ENCODE measurements at places on chromosomes 5 and 9.

- DNase-seq = no peak
These were observed 90.6 kb upstream of the HAND1 start for GRCh38 chr5:154568589-154568988.

DNA sequence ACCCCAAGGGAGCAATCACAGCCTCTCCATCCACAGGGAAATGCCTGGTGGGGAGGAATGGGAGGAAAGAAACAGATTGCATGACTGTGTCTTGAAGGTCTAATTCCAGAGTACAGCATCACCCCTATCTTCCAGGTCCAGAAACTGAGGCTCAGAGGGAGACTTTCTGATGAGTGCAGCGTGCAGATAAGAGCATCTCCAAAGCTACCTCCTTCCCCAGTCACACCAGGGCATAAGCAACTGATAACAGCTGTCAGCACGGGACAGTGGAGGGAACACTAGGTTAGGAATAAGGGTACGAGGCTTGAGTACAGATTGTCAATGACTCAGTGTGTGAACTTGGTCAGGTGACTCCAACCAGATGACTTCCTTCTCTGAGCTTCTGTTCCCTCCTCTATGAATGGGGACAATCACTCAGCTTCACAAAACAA is 126.9 kb downstream of the KCNIP1 start:
- DNase-seq = no peak

DNA sequence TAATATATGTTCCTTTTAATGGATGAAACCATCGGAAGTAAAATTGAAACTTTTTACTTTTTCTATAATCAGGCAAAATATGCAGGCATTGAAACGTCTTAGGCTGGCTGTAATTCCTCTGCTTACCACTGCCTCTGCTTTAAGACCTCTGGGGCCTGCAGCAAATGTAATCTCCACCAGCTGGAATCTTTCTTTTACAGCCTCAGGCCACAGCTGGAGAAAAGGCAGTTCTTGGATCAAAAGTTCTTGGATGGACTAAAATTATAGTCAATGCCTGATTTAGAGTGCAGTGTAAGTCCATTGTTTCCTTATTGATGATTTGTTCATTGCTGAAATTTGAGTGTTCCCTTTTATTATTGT is 396.7 kb downstream of the KCTD16 start:
- DNase-seq = no peak

- peak; percentile 98 for DNase-seq
These were observed at the start of gene ENDOG for GRCh38 chr9:128818099-128818838. Gene ENDOG, plus strand, starts transcription at chr9:128818500. Its CDS starts 185 bp downstream, at chr9:128818685.

GRCh38 chr5:71988808-71989207 is 118.5 kb upstream of the MAP1B start:
- DNase-seq = no peak

DNA sequence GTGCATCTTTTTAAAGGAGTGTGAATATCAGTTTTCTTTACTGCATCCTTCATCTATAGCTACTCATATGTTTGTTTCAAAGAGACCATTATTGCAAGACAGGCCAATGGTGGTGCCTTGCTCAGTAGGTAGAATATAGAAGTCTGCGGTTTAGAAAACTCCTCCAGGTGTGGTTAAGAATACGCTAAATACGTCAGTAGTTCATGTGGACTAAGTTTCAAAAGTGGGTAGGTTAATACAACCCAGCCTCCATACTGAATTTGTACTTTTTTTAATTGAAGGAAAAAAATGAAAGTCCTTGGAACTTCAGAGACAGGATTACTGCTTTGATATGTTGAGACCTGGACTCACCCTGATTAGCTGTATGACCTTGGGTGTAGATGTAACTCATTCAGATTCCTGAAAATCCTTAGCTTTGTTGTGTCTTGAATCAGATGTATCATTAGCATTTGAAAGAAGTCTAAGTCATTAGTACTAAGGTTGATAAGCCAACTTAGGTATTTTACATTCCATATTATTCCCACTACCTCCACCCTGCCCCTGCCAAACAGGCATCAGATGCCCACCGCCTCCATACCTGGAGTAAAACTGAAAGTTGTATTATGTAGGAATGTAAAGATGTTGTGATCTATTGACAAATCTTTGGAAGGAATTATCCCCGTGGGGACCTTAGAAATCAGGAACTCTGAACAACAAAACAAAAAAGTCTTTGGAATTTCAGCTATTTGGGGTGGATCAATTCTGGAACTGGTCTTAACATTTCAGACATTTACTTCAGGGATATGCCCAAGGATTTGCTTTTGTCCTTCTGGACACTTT is 6.1 kb downstream of the BASP1 start:
- no peak for DNase-seq

GRCh38 chr5:72433522-72433921 is 73.7 kb downstream of the ZNF366 start:
- DNase-seq = no peak
